ENCODE measurements at places on chromosomes 3 and 15.

DNA sequence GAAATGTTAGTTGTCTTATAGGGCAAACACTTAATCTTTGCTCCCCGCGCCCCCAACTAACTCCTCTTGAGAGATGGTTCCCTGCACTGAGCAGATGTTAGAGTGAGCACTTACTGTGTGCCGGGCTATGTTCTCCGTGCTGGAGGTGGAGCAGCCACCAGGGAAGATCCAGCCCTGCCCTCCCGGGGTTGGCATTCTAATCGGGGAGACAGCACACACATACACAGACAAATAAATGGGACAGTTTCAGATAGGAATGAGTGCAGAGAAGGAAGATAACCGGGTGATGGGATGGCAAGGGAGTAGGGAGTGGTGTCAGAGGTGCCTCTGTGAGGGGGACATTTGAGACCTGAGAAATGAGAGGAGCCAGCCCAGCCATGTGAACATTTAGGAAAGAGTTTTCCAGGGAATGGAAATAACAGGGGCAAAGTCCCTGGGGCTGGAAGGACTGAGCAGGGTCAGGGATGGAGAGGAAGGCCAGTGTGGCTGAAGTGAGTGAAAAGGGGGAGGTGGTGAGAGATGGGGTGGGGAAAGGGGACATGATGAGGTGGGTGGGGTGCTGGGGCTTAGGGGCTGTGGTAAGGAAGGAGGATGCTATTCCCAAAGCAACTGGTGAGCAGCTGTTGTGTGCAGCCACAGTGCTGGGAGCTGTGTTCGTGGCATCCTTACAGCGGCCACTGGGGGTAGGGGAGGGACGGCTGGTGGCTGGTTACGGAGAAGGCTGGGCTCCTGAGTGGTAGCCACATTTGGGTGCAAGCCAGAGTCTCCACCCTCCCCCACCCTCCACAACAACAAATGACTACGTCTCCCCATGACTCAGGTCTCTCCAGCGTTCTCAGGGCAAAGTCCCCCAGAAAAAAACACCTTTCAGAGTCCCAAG lies 15.4 kb upstream of the FGD5 start:
- DNase-seq: no peak

GRCh38 chr3:67329358-67329757 lies 325.1 kb downstream of the SUCLG2 start:
- DNase-seq: no peak

- DNase-seq: no peak
Observed at GRCh38 chr15:65791335-65792137, 557 bp downstream of the DENND4A start.

DNA sequence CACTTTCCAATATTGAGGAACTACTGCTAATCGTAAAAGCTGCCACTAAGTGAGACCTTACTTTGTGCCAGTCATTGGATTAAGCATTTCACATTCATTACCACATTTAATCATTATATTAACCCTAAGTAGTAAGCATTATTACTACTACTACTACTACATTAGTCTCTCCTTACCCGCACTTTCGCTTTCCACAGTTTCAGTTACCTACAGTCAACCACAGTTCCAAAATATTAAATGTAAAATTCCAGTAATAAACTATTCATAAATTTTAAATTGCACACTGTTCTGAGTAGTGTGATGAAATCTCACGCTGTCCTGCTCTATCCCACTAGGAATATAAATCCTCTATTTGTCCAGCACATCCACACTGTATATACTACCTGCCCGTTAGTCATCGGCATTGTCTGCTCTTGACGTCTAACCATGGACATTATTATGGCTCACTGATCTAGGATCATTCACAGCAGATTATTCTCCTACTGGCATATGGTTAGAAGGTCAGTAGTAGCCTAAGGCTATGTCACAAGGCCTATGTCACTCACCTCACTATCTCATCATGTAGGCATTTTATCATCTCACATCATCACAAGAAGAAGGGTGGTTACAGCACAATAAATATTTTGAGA lies 121.1 kb downstream of the GSK3B start:
- no peak for DNase-seq

GRCh38 chr3:34207806-34208205 lies 409.4 kb downstream of the PDCD6IP start:
- no peak for DNase-seq

GRCh38 chr3:188021041-188021440 lies 132.9 kb upstream of the LPP start:
- no peak for DNase-seq

DNA sequence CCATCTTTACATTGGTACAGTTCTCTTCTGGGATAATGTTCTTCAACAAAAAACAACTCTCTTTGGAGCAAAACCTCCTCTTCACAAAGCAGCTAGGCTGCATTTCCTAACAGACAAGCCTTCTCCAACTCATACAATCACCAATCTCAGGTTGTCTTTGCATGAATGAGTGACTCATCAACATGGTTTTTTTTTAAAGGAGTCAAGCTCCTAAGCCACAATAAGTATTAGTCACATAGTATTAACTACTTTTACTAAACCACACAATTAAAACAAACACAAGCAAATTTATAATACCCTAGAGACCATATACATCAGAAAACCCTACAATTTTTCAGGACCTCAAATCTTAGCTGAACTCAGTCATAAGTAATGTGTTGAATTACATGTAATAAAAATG lies 137.4 kb downstream of the TBC1D5 start:
- DNase-seq: no peak
